ENCODE measurements at places on chromosomes 2 and 18.

DNA sequence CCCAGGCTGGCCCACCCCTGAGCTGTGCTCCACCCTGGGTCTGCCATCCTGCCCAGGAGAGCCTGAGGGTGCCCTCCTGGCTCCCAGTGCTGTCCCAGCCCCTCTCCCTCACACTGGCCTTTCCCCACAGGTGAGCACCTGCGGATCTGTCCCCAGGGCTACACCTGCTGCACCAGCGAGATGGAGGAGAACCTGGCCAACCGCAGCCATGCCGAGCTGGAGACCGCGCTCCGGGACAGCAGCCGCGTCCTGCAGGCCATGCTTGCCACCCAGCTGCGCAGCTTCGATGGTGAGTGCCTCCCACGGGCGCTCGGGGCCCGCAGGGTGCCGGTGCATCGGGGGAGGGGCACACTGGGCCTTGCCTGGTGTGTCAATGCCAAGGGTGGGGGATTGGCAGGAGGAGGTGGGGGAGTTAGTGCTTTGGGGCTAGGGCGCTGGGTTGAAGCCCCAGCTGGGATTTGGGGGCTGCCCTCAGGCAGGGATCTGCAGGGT, 23.5 kb downstream of the GPC1 start:
- no peak for DNase-seq

DNA sequence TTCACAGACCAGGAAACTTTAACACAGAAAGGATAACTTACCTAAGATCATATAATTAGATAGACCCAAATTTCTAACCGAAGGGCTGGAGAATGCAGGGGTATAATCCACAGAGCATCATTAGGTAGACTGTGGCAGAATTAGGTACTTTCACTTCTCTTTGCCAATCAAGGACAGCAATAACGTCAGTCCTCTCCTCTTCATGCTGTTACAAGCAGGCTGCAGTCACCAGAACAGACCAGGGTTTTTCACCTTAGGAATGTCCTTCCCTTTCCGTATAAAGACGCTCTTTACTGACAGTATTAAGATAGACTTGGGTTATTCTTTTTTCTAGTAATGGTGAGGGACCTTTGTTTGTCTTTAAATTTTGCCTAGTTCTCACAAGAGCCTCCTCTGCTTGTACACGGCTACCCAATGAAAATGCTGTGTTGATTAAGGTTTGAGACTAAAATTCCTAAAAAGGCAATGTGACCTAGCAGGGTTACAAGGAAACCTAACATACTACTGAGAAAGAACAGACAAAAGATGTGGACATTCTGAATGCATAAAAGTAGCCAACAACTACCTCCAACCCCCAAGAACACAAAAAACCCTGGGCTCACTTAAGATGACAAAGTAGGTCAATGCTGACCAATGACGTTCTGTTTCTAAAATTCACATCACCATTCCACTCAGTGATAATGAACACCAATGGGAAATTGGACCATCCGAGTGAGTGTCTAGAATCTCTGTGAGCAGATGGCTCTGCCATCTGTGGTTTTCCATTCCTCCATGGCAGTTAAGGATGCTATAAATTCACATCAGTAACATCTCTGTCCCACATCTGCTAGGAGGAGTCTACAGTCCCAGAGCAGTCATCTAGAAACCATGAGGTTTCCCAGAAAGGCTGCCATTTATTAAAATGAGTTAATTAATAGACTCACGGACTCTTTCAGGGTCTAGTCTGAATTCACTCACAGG, 2.1 kb downstream of the PDIA6 start:
- no peak for DNase-seq

DNA sequence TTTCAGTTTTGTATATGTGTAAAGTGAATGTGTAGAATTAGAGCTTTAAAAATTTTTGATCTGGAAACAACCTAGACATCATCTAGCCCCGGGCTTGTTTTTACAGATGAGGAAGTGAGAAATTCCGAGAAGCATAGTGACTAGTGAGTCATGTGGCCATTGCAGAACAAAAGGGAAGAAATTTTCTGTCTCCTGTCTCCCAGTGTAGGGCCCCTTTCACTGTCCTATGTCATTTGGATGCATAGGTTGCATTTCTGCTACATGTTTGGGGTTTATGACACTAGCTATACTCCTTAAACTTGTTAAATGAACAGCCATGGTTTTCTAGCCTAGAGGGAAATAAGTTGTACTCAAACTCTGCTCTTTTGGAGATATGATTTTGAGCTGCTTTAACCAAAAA, 84.6 kb downstream of the PLCL1 start:
- DNase-seq, result peak; percentile 67

GRCh38 chr2:214066862-214067261, 344.0 kb upstream of the VWC2L start:
- DNase-seq, result no peak

DNA sequence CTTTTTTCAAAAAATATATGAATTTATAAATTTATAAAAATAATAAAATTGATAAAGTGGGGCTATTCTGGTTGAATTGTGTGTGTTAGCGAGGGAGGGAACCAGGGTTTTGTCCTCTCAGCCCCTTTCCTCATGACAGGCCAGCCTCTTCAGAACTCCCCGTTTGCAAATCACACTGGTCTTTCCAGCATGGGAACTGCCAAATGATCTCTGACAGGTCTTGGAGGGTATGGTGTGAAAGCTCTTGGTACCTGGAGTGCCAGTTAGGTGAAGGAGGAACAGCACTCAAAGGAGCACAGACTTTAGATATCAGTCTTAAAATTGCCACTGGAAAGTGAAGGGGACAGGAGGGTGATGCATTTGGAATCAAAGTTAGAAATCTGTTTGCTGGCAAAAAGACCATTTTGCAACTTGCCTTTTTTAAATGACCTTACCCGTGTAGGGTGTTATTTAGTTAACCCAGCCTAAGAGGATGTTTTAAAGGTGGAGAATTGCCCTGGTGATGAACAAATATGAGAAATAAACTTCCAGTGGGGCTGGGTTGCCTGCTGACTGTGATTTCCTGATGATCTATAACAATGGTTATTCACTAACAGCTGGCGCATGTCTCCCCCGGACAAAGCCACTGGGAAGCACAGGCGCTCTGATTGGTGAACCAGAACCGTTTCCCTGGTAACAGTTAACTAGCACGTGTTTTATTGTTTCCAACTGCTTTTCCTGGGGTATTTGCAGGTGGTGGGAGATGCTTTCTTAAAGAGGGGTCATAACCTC, 85.3 kb upstream of the EFEMP1 start:
- peak; percentile 64 for DNase-seq

Measured in foreskin melanocyte (primary cell).